ENCODE measurements at places on chromosomes 6 and 20.

DNA sequence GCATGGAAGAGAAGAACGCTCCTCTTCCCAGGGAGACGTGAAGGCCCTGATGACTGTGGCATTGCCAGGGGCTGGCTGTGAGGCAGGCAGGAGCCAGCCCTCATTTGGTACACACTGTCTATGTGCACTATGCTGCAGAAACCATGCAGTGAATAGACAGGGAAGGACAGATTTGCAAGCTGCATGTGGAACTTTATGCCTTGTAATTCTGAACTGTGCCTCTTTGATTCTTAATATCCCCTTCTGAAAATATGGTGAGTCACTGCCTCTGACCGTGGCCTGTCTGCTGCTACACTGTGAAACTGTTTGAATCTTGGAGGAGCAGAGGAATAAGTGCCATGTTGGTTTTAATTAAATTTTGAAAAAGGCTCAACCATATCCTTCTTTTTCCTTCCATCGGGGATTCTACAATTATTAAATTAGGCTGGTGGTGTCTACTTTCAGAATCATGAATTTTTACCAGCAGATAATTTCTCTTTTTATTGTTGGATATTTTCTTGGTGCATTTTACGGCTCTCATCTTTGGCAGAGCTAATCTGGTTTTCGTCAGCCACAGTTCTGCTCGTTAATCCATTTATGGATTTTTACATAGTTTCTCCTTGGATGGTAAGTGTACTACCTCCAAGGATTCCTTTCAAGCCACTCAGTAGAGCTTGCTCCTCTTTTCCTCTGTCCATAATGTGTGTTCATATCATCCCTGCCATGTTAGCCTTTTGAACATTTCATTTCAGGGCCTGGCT, 301.0 kb upstream of the SLC35B3 start:
- no peak for DNase-seq

DNA sequence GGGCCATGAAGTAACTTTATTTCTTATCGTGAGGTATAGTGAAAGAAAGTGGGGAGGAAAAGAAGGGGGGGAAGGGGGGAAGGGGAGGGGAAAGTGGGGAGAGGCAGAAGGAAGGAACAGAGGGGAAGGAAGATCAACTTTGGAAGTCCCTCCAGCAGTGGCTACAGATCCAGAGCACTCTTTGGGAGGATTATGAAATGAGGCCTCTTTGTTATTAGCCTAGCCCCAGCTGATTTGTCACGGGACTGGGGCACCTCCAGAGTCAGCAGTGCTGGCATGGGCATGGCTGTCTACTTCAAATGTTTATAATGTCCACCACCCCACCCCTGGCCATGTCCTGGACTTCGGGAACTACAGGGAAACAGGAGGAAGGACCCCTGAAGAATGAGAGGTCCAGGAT, 7.6 kb downstream of the MOCS1 start:
- no peak for DNase-seq

DNA sequence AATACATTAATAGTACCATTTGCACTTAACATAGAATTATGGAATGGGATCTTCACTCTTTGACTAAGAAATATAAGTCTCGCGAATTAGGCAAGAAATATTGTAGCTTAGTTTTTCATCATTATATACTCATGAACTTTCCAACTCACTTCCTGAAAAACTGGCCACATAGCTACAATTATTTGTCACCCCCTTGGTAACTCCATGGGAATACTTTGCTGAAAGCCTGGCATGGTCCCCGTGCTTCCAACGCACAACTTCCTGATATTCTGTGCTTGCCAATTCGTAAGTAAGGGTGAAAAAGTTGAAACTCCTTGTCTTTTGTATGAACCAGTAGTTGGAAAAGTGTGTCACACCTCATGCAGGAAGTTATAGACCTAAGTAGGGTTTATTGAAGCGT, 23.7 kb upstream of the HLA-DQA1 start:
- DNase-seq = no peak

DNA sequence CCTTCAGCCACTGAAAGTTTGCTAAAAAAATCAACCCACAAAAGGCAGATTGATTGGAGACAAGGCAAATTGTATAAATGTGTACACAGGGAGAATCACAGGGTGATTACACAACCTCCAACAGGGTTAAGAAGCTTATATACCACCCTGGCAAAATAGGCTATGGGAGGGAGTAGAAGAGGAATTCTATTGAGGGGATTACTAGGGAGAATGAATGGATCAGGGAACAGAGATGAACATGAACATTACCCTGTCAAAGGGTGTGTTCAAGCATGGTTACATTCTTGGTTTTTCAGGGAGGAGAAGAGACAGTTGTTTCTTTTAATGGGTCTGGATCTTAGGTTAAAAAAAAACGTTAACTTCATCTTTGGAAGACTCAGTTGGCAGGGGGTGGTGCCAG, 5.1 kb upstream of the MRS2 start:
- DNase-seq = no peak

GRCh38 chr6:154429711-154430110, 73.1 kb upstream of the IPCEF1 start:
- no peak for DNase-seq

Measured in fibroblast of skin of left biceps (primary cell).